A549 treated with ZK216348 at 1 μM for 4 hours (cell line): ENCODE measurements at places on chromosomes 3 and 15. TPM values are rescaled to one million over a fixed set of nuclear protein-coding genes. Genes with fewer than 3 reads are reported as not detected.

The MAGEL2 gene
- total RNA-seq, result not detected in 5 replicates

The ERICH6 gene
- not detected in 5 replicates for total RNA-seq

The WDR93 gene
- total RNA-seq, result 0.09 to 0.64 TPM (median 0.18 TPM) in 5 replicates

The IL12A gene
- total RNA-seq, result 0.94 to 2.0 TPM (median 1.0 TPM) in 5 replicates

The GOLGA8S gene
- total RNA-seq, result 0.12 to 0.25 TPM (median 0.18 TPM) in 5 replicates

The TRH gene
- not detected in 5 replicates for total RNA-seq

The PGBD4 gene
- total RNA-seq, result 1.1 to 1.8 TPM (median 1.6 TPM) in 5 replicates

The MYEF2 gene
- 14.3 to 21.2 TPM (median 18.6 TPM) in 5 replicates for total RNA-seq

The SLC6A1 gene
- not detected in 5 replicates for total RNA-seq
